Sigmoid colon (tissue), 7 donors: ENCODE measurements at places on chromosomes 13 and 19.

DNA sequence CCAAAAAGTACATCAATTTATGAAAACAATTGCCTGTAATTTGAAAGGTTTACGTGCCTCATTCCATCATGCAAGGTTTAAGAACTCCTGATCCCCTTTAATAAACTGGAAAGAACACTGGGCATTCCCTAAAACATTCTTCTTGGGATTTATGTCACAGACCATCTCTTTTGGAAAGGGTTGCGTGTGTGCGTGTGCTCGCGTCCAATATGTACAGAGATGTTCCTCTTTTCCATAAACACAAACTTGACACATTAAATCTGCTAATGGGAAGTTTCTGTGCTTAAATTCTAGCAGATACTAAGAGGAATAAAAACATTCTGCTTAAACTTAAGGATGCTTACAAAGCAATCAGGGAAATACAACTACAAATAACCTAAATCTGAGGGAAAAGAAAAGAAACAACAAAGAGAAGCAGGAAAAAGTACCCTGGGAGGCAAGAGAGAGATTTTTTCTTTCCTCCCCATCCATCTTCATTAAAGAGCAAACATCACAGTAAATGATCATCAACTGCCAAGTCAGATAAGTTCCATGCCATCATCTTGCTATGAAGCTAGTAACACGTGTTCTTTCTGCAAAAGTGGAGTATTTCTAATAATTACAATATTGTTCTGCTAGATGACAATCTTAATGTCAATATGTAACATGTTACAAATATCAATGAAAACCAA, 83.7 kb downstream of the STK24 start:
- no peaks in the 10 kb centered on the region for H3K36me3 ChIP-seq
- no peak overlapping the region for H3K4me3 ChIP-seq
- H3K27ac ChIP-seq = peak overlapping the region; percentile 78
- H3K4me1 ChIP-seq = peaks cover 99% of the 10 kb centered on the region
- no peaks in the 10 kb centered on the region for H3K27me3 ChIP-seq
- no peak for DNase-seq

DNA sequence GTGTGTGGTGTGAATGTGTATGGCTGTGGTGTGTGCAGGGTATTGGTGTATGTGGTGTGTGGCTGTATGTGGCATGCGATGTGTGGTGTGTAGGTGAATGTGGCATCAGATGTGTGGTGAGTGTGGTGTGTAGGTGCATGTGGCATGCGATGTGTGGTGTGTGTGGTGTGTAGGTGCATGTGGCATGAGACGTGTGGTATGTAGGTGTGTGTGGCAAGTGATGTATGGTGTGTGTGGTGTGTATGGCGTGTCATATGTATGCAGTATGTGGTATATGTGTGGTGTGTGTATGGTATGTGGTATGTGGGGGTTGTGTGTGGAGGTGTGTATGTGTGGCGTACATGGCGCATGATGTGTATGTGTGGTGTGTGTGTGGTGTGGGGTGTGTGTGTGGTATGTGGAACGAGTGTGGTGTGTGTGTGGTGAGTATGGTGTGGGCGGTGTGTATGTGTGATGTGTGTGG, 63.4 kb downstream of the PEPD start:
- no peak overlapping the region for H3K27ac ChIP-seq
- no peak for DNase-seq
- H3K4me3 ChIP-seq = no peak overlapping the region
- no peaks in the 10 kb centered on the region for H3K36me3 ChIP-seq
- no peaks in the 10 kb centered on the region for H3K4me1 ChIP-seq
- H3K27me3 ChIP-seq = no peaks in the 10 kb centered on the region

GRCh38 chr13:111401755-111402154, 81.3 kb downstream of the TEX29 start:
- H3K36me3 ChIP-seq = no peaks in the 10 kb centered on the region
- H3K27me3 ChIP-seq = no peaks in the 10 kb centered on the region
- DNase-seq = peak; percentile 49
- H3K4me1 ChIP-seq = no peaks in the 10 kb centered on the region

DNA sequence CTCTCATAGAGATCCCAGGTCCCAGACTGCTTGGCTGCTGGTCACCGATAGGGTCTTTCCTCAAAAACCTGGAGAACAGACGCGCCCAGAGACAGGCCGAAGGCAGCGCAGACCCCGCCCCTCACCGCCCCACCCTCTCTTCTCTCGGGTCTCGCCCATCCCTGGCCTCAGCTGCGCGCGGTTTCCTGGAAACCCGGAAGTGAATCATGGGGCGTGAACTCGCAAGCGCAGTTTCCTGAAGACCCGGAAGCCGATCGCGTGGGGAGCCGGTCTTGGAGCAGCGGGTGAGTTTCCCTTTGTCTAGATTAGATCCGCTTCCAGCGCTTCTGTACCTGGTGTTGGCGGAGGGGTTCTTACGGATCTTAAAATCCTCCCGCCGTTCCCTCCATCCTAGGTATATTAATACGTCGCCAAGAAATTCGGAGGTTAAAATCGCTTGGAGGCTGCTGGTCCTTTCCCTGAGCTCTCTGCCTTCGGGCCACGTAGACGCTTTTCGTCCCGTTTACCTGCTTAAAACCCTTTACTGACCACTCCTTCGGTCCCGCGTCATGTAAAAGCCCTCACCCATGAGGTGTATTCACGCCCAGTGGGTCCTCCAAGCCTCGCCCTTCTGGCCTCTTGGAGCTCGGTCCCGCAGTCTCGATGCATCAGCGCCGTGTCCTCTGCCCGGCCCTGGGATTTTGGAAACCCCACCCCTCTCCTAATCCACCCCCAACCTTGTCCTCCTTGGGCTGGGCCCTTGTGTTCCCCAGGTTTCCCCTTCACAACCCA, at the start of gene ZNF578:
Gene ZNF578 (plus strand): TSS at position 230 of the 771 bp plus-strand sequence. CDS start 48,293 bp downstream, outside the sequence.
- H3K4me1 ChIP-seq = no peaks in the 10 kb centered on the region
- no peak within 1 kb of the TSS for H3K27ac ChIP-seq
- DNase-seq = peak; percentile 85
- peaks cover 8% of the 10 kb centered on the region for H3K27me3 ChIP-seq
- peak within 1 kb of the TSS; percentile 60 for H3K4me3 ChIP-seq

DNA sequence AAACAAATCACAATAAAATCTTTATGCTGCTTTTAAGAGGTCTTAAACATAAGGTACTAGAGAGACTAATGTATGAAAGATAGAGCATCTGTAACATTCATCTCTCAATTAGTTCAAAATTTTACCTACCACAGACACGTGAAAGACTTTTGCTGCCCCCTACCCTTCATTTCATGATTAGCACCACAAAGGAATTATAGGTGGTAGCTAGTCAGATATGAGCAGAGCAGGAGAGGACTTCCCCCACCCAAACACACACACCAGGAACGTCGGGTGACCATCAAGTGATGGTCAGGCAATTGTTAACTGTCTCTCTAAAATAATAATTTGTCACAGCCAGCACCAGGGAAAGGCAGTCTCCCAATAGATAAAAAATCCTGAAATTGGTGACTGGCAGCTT, 1531.7 kb upstream of the SPRY2 start:
- H3K4me1 ChIP-seq = no peaks in the 10 kb centered on the region
- no peaks in the 10 kb centered on the region for H3K36me3 ChIP-seq
- H3K27ac ChIP-seq = no peak overlapping the region
- no peak for DNase-seq

DNA sequence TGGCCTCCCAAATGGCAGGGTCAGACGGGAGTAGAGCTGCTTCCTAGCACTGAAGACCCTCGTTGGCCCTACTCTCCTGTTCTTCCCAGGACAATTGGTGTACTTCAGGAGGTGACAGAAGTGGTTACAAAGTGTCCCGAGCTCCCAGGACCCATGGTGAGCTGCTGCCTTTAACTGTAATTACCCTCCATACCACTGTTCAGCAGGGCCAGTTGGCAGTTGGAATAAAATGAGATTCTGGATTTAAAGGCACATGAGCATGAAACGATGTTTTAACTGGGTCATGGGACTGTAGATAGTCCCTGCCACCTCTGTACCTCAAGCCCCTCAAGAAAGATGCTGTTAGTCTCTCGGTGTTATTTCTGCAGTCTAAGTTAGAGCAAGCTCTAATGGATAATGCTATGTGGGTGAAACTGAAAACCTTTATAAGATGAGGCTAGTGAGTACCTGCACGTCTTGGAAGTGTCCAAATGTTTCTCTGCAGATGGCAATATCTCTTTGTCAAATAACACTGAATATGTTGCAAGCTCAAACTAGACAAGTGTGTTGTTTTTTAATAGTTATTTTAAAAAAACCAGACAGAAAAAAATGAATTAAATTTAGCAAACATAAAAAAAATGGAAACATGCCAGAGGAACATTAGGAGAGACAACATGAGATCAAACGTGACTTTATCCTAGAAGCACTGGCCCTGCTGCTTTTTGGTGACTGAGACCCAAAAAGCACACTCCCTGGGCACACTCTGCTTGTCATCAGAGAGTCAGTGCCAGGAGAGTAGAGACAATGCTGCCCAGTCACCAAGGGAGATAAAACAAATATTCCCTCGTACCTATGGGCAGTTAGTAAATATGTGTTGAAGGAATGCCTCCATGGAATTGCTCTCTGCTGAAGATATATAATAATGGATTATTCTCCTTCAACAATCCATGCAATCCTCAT, 266.3 kb downstream of the LMO7 start:
- H3K4me1 ChIP-seq = no peaks in the 10 kb centered on the region
- no peak overlapping the region for H3K27ac ChIP-seq

DNA sequence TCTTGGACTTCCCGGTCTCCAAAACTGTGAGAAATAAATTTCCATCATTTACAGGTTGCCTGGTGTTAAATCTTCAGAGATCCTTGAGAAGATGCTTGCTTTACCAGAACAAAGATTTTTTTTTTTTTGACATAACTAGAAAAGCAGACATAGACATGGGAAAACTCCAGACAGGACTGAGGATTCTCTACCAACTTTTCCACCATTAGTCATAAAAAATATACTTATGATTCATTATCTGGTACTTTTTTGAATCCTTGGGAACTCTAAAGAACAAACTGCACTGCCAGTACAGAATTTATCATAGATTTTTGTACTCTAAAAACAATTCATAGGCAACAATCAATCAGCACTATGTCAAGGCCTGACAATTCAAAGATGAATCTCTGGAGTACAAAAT, 487.6 kb downstream of the EFNB2 start:
- no peak overlapping the region for H3K4me3 ChIP-seq
- DNase-seq = no peak

DNA sequence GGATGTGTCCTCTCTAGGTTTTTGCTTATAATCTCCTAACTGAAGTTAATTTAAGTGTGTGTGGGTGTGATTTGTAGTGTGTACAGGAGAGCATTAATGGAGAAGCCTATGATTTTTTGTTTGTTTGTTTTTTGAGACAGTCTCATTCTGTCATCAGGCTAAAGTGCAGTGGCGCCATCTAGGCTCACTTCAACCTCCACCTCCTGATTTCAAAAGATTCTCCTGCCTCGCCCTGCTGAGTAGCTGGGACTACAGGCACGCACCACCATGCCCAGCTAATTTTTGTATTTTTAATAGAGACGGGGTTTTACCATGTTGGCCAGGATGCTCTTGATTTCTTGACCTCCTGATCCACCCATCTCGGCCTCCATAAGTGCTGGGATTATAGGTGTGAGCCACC, 20.6 kb downstream of the ZNF701 start:
- no peak for DNase-seq
- H3K4me3 ChIP-seq = no peak overlapping the region
- no peak overlapping the region for H3K27ac ChIP-seq
- H3K4me1 ChIP-seq = no peaks in the 10 kb centered on the region

DNA sequence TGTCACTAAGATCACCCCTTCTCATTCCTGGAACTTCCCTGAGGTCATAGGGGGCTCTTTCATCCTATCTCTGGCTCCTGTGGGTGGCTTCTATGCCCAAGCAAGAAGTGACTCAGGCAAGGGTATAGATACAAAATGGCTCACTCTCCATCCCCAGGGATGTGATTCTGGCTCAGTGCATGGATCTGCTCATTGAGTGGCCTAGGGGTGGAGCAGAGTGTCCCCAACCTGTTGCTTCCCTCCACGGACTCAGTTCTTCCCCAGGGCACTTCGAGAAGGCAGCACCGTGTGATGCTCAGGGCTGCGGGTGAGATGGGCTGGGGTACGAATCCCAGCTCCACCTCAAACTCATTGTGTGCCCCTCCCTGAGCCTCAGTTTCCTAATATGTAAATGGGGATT, 136.4 kb downstream of the PTPRS start:
- DNase-seq = no peak
- H3K27me3 ChIP-seq = no peaks in the 10 kb centered on the region
- no peak overlapping the region for H3K27ac ChIP-seq
- no peaks in the 10 kb centered on the region for H3K4me1 ChIP-seq
- no peak overlapping the region for H3K4me3 ChIP-seq
